ENCODE measurements at places on chromosomes 4 and X.

DNA sequence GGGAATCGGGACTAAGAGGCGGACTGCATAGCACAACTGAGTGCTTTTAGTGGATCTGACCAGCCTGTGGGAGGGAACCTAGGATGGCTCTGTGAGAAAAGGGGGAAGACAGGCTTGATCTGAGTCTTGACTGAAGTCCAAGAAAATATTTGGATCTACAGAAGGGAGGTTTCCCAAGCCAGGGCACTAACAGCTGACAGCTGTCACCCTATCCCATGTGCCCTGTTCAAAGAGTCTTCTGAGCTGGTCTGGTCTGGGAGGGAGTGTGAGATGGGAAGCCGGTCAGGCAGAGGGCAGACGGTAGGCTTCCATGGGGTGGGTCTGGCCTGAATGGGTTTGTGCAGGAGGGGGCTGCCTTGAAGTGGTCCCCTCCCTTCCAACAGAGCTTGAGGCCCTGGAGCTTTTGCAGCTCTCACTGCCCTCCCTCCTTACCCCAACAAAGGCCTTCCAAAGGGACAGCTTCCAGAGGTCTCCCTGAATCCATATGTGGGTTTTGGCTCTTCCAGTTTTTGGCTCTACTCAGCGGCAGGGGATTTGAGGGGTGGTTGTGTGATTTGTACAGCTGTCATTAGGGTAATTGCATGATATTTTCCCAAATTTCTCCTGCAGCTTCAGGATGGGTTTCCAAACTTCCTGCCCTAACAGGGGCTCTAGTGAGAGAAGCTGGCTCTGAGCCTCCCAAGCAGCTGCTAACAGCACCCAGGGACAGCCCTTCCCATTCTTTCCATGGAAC lies 643.7 kb downstream of the BCOR start:
- DNase-seq, result no peak

DNA sequence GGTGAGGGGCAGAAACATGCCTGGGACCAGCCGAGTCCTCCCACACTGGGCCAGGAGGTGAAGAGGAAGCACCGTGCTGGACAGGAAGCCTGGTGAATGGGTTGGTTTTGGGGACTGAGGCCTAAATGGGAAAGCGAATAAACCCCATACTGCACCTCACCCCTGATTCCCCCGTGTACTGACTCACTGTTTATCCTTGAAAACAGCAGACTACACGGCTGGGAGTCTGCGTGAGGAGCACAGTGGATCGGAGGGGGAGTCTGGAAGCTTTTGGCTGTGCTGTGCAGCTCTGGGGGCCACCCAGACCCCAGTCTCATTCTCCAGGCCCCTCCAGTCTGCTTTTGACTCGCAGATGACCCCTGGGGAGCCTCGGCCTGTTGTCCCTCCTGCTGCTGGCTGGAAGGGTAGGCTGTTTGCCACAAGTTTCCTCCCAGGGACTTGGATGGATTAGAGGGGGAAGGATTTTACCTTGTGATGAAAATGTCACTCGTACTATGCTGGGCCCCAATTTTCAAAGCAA lies 90.0 kb downstream of the PSAPL1 start:
- no peak for DNase-seq

DNA sequence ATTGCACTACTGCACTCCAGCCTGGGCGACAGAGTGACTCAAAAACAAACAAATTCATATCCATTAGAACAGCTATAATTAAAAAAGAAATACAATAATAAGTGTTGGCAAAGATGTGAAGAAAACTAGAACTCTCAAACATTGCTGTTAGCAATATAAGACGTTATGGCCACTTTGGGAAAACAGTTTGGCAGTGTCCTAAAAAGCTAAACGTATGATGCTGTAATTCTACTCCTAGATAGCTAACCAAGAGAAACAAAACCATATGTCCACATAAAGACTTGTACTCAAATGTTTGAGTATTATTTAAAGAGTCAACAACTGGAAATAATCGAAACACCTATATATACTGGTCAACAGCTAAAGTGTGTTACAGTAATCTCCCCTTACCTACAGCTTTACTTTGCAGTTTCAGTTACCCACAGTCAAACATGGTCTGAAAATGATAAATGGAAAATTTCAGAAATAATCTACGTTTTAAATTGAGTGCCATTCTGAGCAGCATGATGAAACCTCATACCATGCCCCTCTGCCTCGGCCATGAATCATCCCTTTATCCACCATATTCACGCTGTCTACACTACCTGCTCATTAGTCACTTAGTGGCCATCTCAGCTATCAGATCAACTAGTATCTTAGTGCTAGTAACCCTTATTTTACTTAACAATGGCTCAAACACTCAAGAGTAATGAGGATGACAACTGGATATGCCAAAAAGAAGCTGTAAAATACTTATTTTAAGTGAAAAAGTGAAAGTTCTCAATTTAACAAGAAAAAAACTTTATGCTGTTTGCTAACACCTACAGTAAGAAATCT lies 4.9 kb downstream of the ELF2 start:
- DNase-seq, result no peak

- no peak for DNase-seq
Measured at GRCh38 chrX:21476909-21477308, 102.7 kb downstream of the CNKSR2 start.

DNA sequence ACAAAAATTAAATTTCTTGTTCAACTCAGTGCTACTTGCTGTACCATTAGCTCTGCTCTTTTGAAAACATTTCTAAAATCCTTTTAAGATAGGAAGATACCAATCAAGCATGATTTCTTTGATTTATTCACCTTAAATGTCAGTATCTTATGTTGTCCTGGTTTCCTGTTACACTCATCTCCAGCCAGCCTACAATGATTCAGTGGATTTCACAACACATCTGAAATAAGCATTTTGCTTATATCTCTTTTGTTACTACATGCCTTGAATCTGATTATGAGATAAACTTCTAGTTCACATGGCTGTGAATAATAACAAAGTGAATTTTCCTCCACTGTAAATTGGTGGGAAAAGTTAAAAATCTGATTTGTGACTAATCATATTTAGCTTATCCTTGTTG lies 112.5 kb upstream of the BMP3 start:
- DNase-seq, result no peak

DNA sequence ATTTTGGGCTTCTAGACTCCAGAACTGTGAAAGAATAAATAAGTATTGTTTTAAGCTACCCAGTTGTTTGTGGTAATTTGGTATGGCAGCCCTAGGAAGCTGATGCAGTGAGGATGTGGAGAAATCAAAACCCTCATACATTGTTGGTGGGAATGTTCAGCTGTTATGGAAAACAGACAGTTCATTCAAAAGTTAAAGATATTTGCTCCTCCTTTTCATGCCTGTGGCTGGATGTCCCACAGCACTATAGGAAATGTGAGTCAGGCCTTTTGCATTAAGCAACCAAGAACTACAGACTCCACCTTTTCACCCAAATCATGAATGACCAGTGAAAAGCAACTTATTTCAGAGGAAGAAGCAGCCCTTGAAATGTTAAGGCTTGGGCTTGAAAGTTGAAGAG lies 6.7 kb downstream of the BBS12 start:
- no peak for DNase-seq

DNA sequence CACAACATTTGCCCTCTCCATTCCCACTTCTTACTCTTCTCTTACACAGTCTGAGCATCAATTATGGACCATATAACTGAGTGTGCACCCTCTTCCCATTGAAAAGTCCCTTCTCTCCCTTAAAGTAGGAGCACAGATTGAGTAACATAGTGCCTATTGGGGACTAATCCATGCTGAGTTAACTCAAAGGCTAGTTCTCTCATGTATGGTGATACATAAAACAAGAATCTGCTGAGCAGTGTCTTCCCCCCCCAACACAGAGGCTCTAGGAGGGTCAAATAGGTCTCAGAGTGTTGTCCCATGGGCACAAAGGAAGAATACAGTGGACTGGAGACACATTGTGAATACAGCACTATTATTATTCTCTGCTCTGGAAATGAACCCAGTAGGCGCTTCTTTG lies 274.6 kb upstream of the BOD1L1 start:
- no peak for DNase-seq

- no peak for DNase-seq
Measured at GRCh38 chrX:44155126-44155525, 181.9 kb upstream of the NDP start.

DNA sequence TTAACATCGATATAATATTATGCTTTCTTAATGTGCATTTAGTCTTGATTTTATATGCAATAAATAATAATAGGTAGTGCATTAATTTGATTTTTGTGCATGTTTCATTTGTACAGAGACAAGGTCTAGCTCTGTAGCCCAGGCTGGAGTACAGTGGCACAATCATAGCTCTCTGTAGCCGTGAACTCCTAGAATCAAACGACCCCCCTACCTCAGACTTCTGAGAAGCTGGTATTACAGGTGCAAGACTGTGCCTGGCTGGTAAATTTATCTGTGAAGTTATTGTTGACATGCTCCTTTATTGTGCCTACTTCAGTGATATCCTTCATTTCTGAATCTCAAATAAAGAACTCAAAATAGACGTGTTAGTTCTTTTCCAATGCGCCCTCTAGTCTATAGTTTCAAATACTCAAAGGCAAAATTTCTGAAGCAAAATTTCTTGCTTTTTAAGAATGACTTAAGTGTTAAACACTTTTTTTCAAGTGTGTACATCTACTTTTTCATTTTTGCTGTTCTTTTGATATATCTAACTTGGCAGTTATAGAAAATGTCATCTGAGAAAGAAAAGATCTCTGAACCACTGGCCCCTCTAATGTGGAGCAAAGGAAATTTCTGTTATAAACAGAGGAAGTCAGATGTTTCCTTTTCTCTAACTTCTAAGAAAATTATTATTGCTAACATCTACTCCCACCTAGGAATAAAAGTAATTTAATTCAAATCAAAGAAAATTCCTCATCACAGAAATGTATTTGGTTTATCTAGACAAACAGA lies 28.3 kb upstream of the GUCY1A1 start:
- DNase-seq, result no peak

DNA sequence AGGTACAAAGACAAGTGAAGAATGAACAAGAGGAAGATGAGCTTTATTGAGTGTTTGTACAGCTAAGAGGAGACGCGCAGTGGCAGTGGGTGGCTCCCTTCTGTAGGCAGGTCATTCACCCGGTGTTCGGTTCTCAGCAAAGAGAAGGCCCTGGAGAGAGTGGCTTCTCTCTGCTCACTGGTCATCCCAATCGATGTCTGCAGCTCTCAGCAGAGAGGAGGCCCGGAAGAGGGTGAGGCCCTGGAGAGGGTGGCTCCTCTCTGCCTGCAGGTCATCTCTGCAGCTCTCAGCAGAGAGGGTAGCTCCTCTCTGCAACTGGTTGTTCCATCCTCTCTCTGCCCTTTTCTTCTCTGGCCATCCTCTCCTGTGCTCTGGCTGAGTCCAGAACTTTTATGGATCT lies 126.5 kb downstream of the UGT8 start:
- DNase-seq, result no peak

DNA sequence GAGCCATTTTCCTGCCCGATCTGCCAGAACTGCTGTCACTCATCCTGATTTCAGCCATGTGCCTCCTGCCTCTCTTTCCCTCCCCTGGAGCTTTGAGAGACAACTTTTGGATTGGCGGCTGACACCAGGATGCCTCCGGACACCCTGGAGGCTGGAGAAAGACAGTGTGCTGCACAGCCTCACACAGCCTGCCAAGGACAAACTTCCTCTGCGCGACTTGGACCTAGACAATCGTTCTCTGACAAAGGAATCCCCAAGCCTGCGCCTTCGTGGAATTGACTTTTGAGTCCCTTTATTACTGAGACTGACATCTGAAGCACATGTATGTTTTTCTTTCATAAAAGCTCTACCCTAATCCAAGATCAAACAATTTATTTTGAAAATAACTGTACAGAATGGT lies 10.8 kb upstream of the LDB2 start:
- no peak for DNase-seq

DNA sequence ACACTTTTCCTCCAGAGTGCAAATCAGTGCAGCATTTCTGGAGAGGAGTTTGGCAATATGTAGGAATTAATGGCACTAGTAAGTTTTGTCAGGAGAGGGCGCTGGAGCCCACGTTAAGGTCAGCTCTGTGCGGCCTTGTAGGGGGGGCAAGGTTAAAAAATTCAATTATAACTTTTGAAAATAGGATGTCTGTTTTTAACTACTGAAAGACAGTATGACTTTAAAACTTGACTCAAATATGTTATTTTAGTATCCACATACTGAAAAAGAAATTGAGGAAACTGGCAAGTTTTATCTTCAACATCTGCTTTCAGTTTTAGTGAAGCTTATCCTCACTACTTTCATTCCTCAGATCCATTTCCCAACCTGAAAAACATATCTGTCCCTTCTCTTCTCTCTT lies 30.9 kb upstream of the HSD17B13 start:
- DNase-seq, result peak; percentile 19

DNA sequence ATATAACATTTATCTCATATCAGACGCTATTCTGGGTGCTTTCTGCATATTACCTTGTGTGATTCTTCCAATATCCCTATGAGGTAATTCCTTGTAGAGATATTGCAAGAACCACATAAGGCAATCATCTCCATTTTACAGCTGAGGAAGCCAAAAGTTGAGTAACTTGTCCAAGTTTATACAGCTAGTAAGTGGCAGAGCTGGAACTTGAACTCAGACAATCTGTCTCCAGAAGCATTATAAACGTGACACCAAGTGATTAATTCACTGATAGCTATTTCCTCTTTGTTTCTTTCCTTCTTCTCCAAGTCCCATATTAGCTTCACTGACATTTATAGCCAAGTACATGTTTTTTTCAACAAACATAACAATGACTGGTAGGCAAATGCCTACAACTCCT lies 7.3 kb downstream of the EMCN start:
- no peak for DNase-seq

DNA sequence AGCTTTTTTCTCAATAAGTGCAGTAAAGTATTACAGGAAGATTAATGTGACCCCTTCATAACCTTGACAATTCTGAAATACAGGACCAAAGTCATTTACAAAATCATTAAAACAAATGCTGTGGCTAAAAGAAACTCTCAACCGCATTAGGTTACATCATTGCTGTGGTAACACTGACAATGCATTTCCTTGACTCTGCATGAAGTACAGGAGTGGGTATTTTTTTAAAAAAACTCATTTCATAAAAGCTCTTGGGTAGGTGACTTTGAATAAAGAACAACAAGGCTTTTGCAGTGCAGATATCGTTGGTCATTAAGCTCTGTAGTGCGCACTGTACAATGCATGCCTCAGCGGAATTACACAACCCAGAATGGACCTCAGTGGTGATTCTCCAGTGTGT lies 23.4 kb upstream of the XK start:
- DNase-seq, result no peak

DNA sequence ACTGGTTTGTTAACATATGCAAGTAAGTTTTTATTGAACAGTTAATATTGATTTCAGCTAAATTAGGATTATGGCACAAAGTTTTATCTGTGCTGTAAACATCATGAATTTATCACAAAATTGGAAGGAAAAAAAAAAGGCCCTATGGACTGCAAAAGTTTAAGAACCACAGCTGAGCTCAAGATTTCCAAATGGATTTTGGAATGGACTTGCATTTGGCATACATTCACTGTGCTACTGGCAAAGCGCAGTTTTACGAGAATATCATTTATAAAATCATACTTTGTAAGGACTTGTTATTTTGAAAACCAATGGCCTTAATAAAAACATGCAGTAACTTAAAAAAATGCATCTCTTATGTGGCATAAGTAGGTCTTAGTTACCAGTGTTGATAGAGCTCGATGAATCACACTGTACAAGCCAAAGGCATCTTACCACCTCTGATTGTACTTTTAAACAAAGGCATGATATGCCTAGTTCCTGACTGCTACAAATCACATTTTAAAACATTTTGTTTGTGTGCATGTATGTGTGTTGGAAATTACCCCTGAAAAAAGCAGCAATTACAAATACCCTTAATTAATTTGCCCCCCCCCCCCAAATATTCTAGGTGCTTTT lies 58.6 kb downstream of the TAB3 start:
- DNase-seq, result no peak
